ENCODE measurements at places on chromosomes 4 and X.

GRCh38 chrX:127038065-127038464, 218.5 kb downstream of the PRR32 start:
- no peak for DNase-seq

- no peak for DNase-seq
Observed at GRCh38 chr4:17781300-17782287, at the start of gene FAM184B. FAM184B (minus strand) TSS chr4:17781621; CDS start chr4:17781299, 322 bp downstream.

GRCh38 chrX:7252013-7252610, 104.2 kb upstream of the PUDP start:
- DNase-seq, result no peak

- peak; percentile 6 for DNase-seq
Observed at GRCh38 chr4:141416219-141416618, 195.5 kb downstream of the ZNF330 start.

- DNase-seq, result no peak
Observed at GRCh38 chrX:77930581-77930980, 20.1 kb downstream of the ATP7A start.

GRCh38 chrX:57583477-57583876, 8.3 kb upstream of the ZXDB start:
- DNase-seq, result no peak
